ENCODE measurements at places on chromosomes 3 and 15.

- DNase-seq = no peak
Observed at GRCh38 chr3:71926262-71926600, 141.3 kb upstream of the PROK2 start.

GRCh38 chr3:32492684-32493436 lies 9.8 kb downstream of the CMTM6 start:
- DNase-seq = no peak

- DNase-seq = no peak
Observed at GRCh38 chr3:187398955-187399354, 30.8 kb downstream of the RTP4 start.

DNA sequence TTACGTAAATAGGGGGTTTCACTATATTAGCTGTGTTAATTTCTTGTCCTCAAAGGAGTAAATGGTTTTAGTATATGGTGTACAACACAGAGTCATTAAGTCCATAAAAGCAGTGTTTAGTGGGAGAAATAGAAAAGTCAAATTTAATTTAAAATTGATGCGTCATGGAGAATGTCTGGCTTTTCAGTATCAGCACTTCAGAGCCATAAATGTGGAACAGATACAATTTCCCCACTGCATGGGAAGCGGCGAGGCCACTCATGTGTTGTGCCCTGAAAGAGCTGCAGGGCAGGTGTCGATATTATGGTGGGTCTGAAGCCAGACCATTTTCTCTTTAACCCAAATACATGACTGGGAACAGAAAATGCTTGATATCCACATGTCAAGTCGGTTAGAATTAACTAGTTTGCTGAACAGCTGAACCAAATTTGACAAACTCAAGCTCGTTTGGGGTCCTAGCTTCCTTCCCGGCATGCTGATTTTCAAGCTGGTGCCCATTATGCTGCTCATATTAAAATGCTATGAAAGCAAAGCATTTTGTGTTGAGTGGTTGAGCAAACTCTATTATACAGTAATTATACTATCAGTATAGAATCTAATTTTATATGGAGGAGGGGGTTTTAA lies 364.6 kb upstream of the TBL1XR1 start:
- DNase-seq = no peak

DNA sequence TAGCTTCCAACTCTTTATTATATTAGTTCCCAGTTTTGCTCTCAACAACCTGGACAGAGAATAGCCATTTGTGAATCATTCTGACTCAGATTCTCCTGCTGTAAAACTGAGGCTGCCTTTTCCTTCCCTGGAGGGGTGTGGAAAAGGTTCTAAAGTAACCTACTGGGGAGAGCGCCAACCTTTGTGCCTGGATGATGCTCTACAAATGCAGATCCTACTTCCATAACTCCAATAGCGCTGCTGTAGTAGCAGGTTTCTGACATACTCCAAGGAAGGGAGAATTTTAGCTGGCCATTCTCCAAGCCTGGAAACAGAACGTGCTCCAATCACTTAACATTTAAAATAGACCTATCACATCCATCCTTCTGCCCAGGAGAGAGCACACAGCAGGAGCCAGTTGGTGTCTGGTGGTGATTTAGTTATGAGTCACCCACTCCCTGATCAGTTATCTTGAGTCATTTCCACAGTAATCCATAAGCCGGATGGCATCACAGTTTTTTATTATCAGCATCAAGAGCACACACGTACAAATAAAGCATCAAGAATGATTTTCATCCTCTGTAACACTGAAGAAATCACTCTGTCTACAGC lies 38.3 kb downstream of the MYH15 start:
- no peak for DNase-seq

DNA sequence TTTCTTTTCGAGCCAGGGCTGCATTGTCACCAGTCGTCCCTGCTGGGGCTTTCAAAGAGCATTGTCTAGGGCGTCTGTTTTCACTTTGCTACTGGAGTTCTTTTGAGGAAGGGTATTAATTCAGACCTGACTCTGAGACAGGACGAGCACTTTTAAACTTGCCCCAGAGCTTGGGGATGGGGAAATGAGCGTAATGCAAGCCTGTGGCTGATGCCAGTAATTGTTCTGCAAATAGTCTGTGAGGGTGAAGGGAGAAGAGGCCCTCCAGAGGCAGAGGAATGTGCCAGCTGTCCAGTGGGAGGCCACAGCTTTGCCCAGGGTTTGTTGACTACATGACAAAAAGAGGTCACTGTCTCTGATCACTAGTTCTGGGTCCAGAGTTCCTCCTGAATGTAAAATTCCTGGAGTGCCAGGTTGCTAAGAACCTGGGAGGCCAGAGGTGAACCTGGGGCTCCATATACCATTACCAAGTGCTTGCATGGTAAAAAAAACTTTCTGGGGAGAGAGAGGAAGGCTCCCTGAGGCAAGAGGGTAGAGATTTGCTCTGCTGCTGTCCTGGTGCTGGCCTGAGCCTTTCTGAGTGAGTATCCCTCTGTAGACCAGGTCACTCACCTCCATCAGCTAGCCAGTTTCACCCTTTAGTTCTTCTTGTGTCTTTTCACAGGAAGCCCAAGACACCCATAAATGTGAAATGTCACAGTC lies 14.8 kb downstream of the EEFSEC start:
- DNase-seq = no peak

- DNase-seq = no peak
Observed at GRCh38 chr15:56844892-56845291, 73.6 kb upstream of the TCF12 start.

DNA sequence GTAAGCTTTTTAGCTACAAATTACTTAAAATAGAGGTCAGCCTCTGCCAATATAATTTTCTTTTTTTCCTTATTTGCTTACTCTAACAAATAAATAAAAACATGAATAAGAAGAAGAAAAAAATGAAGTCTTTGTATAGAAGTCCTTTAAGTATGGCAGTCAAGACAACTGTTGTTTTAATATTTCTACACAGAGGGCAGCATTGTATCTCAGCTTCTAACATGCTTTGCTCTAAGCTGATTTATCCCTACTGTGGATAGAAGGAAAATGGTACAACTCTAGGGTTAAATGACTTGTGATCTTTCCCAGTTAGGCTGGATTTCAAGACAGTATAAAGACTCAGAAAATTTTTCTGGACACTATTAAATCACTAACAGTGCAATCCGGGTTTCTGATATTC lies 104.3 kb upstream of the MEIS2 start:
- DNase-seq = no peak

GRCh38 chr3:136330900-136331299 lies 80.8 kb downstream of the PCCB start:
- DNase-seq = no peak

DNA sequence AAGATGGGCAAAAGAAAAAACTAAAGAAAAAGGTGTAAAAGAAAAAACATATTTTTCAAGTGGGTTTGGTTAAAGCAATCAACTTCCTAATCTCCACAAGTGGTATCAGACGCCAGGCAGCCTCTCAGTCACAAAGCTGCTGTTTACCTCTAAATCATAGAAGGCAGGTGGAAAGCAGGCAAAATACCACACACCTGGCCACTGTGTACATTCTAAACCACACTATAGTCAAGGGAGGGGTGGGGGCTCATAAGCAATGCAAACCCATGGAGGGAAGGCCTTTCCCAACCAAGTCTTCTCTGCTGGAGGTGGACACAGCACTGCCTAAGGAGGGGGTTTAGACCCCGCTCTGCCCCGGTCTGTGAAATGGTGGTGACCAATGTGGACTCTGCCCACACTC lies 50.4 kb downstream of the MCF2L2 start:
- DNase-seq = no peak

DNA sequence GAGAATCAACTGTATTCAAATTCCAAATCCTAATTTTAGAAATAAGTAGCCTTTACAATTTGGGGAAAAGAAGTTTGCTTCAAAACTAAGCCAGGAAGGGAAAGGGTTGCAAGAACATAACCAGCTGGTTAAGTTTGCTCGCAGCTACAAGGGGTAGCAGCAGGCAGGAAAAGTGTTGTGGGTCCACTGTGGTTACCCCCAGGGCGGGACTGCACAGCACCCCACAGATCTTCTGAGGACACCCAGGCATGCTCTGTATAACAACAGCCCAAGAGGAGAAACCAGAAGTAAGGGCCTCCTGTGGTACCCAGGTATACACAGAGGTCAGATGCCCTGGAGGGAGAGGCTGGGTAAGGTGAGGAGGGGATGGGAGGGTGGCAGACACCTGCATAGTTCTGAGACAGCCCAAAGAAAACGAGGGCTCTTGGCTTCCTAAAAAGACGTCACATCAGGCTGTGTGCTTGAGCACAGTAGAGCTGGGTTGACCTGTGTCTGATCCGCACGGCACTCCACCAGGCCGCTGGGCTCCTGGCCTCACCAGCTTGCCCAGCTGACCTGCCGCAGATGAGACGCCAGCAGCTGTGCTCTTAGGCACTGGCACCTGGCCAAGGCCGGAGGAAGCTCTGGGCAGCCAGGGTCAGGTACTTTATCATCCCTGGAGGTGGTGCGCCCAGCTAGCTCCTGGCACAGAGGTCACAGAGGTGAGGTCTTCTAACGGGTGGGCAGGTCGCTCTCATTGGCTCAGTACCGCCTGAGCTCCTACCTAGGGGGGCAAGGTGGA lies 81.8 kb upstream of the SNRPA1 start:
- no peak for DNase-seq

DNA sequence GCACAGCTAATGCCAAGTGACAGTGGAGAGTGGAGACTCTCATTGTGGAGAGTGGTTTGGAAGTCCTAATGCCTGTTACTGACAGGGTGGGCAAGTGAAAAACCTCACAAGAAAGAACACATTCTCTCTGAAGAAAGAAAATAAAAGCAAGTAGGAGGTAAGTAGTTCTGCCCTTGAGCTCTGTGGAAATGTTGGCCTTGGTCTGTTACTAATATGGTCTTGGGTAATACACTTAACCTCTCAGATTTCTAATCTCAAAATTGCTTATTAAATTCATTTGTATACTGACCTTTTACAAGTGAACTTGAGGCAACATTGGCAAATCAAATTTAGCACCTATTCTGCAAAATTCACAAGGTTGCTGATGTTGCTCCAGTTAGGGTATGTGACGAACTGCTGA lies 291.6 kb upstream of the CBLB start:
- DNase-seq = no peak
